ENCODE measurements at places on chromosomes 2 and 18. TPM values are rescaled to one million over a fixed set of nuclear protein-coding genes. Genes with fewer than 3 reads are reported as not detected.

DNA sequence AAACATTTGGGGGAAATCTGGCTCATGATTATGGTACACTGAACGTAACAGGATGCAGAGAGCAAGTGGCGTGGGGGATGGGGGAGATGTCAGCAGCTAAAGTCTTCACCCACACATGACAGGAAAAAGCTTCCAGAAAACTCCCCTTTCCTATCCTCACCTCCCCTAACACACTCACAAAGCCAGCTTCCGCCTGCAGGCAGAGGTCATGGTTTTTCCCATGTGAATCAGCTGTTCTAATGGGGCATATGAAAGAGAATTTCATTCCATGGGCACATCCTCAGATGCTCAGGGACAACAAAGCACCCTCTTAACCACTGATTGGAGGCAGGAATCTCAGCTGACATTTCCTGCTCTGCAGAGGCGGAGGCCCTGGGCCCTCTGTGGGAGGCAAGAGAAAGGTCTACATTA, 129.1 kb downstream of the TSN start:
- DNase-seq = no peak

The KCNF1 gene
- total RNA-seq = 0.94 TPM

- no peak for DNase-seq
These were observed 121.3 kb downstream of the MTX2 start for GRCh38 chr2:176390276-176391147.

DNA sequence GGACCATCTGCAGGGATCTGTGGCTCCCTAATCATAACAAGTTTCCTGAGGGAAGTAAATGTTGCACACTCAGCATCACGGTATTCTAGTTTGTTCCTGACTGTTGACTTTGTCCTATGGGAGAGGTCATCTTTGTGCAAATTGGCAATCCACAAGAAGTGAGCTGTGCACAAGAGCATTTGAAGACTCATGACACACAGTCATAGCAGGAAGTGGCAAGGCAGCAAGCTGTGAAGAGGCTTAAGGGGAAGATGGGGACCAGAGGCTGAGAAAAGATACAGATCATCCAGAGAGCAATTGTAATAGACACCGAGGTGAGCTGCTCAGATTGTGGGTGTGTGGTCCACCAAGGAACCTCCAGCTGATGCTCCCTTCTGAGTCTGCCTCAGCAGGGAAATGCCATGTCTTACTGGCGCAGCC, 2.7 kb downstream of the TNP1 start:
- DNase-seq = no peak

DNA sequence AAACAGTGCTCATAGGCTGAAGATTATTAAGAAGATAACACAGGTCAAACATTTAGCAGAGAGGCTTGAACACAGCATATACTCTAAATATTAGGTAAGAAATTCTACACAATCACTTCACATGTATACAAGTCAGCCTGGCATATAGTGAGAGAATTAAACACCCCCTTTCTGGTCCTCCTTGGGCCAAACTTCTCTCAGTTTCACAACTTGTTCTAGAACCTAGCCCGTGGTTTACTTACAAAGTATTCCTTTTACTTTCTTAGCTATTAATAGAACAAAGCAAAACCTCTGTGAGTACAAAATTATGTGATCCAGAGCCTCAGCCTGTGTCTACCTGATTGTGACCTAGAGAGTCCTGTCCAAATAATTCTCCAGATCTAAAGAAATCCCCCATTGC, 562.8 kb downstream of the TNS1 start:
- no peak for DNase-seq

The CELF4 gene
- total RNA-seq = 0.45 TPM

- DNase-seq = no peak
These were observed 438.9 kb downstream of the SATB2 start for GRCh38 chr2:199018826-199019225.

The TXNL4A gene
- total RNA-seq = 71.7 TPM

DNA sequence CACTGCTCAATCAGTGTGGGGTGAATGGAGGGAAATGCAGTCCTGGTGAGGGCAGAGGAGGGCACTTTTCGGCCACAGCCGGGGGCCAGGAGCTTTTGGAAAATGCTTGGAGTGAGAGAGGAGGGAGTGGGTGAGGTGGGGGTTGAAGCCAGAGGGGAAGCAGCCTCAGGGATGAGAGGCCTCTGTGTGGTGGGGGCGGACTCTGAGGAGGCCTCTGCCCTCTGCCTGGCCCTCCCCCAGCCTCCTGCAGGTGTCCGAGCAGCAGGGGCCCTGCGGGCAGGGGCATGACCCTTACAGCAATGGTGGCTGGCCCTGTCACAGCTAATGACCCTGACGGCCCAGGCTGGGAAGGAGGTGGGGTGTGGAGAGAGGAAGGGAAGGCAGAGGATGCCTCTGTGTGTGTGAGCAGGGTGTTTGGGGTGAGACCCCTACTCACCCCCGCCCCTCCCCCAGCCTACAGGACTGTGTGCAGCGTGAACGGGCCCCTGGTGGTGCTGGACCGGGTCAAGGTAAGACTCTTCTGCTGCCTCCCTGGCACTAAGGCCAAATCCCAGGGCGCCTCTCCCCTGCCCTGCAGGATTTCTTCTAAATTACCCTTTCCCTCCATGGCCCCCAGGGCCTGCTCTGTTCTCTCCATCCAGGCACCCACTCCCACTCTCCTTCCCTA, 7.6 kb downstream of the ATP6V1B1 start:
- DNase-seq = peak; percentile 55

The ZBTB14 gene
- total RNA-seq = 16.7 TPM

DNA sequence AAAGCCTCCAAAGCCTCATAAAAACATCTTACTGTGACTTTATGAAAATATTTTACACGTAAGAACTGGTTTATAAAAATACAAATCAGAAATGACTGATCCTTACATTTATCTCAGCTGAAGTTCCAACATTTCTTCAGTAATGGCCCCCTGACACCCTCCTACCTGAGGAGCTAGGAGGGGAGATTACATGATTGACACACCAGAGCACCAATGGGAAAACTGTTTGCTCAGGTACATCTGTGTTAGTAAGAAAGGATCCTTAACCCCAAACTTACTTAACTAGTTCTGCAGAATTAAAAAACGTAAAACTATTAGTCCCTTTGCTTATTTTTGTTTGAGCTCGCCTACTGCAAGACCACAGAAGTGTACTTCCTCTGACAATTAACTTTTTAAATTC, 27.0 kb downstream of the ENOSF1 start:
- no peak for DNase-seq

The GPR17 gene
- 4.6 TPM for total RNA-seq

GRCh38 chr2:2742726-2743125, 411.7 kb upstream of the MYT1L start:
- DNase-seq = no peak

The ALK gene
- total RNA-seq = 0.18 TPM

DNA sequence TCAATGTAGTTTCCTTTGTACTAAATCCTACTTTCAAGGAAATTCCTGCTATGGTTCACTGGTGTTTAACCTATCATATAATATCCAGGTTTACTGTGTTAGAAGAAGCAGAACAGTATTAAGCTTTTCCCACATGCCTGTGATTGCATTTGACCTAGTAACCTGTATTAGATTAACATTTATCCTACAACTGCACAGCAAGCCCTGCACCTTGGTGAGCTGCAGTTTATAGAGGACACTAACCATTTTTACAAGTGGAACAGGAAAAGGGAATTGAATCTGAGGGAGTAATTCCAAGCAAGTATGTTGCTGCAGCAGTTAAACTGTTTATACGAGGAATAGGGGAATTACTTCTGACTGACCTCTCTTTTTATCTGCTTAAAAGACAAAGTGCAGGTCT, 328.6 kb downstream of the ETAA1 start:
- no peak for DNase-seq

GRCh38 chr2:39932198-39932597, 153.1 kb upstream of the THUMPD2 start:
- no peak for DNase-seq

DNA sequence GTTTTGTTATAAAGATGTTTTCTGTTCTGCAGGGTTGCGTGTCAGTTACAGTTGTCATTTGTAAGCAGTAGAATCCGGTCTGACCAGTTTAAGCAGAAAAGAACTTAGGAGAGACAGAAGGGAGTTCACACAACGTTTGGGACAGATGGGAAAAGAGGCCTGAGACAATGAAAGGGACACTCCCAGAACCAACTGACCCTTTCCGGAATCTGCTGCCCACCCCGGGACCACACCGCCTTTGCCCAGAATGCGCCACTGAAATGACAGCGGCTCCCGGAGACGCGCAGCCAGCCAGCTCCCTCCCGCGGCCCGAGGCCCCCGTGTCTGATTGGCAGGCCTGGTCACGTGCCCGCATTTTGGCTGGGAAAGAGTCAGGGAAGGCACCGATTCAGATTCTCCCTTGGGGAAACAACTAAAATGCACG, 244.6 kb downstream of the BCL2 start:
- DNase-seq = peak; percentile 89

- DNase-seq = no peak
These were observed 235.5 kb downstream of the CMPK2 start for GRCh38 chr2:6630209-6630608.

The EIF4E2 gene
- 41.0 TPM for total RNA-seq

The DHRS9 gene
- total RNA-seq = 4.9 TPM

GRCh38 chr18:58347135-58347534, 281.8 kb downstream of the ALPK2 start:
- no peak for DNase-seq

GRCh38 chr2:175188761-175189160, 7.3 kb upstream of the ATP5MC3 start:
- no peak for DNase-seq

The ACMSD gene
- not detected for total RNA-seq

The SP5 gene
- 2.4 TPM for total RNA-seq

GRCh38 chr2:23505218-23505983, 120.4 kb downstream of the KLHL29 start:
- DNase-seq = no peak

DNA sequence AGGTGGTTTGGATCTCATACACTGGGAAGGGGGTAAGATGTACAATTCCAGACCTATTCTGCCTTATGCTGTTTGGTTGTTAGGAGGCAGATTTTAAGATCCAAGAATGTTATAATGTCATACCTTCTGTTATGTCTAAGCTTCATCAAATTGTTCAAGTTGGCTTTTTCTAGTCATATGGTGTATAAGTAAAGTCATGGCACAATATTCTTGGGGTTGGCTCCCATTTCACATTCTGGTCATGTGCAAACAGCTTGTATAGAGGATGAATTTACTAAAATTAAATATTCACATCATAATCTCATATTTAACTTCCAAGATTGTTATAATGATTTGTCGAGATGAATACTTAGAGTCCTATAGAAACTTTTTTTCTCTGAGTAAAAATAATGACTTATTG, 424.9 kb upstream of the HNMT start:
- DNase-seq = no peak

DNA sequence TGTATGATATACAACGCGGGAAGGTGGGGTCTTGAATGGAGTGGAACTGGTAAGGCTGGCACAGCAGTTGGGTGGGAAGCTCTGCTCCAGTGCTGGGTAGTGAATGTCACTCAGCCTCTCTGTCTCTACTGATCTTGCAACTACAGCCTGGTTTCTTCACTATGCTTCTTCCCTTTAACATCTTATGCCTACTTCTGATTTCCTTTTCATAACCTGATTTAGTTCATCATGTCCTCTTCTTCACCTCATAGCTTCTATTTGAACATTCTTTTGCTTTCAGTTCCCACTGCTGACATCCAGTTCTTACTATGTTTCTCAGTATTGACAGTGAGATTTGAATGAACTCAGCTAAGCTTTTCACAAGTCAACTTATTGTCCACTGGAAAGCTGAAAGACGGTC, 286.2 kb downstream of the ARL6IP6 start:
- DNase-seq = no peak

DNA sequence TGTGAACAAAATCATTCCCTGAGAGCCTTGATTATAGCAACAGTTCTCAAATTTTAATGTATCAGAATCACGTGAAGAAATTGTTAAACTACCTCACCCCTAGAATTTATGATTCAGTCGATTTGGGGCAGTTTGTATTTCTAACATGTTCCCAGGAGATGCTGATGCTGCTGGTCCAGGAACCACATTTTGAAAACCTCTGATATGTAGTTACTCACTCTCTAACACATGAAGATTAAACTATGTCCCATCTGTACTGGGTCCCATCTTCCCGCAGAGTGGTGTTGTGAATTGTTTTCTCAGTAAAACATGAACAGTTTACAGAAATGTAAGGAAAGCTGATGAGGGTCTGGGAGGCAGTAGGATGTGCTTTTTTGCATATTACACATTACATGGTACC, 223.1 kb downstream of the CDH20 start:
- no peak for DNase-seq

The FAM228A gene
- 3.9 TPM for total RNA-seq

- no peak for DNase-seq
These were observed 2.7 kb upstream of the TGIF1 start for GRCh38 chr18:3447068-3447894.
